ENCODE measurements at places on chromosomes 3 and 15.

- DNase-seq: no peak
Observed at GRCh38 chr15:29988701-29989100, 94.1 kb upstream of the GOLGA8J start.

DNA sequence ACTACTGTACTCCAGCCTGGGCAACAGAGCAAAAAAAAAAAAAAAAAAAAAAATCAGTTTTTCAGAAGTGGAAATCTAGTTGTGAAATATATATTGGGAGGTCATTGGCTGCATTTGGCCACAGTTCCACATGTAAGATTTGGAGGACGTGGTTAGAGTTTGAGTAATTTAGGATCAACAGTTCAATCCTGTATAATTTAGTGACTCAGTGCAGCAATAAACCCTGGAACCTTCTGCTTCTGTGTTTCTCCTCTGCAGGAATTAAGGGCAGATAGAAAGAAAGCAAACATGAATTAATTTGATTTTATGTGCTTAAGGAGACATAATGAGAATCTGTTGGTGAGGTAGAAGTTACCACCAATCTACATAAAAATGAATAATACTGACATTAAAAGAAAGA is 347.0 kb downstream of the PTPRG start:
- DNase-seq: no peak

DNA sequence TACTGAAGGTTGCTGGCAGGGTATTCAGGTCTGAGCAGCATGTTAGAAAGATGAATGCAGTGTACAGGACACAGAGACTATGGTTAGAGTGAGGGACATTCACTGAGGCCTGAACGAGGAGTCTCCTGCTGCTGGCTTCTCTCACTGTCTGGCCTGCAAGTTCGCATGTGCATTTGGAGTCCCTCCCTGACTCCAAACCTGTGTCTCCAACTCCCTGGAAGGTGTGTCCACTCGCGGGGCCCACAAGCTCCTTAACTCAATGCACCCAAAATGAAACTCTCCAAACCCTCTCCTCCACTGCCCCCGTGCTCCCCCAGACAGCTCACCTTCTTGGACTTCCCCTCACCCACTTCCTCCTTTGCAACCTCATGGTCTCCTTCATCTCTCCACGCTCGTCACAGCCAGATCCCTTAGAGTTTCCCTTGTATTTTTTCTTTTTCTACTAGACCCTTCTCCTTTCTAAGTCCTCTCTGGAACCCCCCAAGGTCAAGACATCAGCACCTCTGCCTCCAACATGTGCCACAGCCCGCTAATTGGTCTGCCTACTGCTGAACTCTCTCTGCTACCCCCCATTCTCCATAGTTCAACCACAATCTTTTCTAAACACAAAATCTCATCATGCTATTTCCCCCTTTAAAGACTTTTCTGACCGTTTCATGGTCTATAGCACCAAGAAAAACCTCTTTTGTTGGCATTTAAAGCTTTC is 58.3 kb downstream of the HES1 start:
- no peak for DNase-seq

- no peak for DNase-seq
Observed at GRCh38 chr15:45376967-45377608, 1.3 kb downstream of the GATM start.

- DNase-seq: no peak
Observed at GRCh38 chr3:140472306-140473020, 205.4 kb upstream of the TRIM42 start.

DNA sequence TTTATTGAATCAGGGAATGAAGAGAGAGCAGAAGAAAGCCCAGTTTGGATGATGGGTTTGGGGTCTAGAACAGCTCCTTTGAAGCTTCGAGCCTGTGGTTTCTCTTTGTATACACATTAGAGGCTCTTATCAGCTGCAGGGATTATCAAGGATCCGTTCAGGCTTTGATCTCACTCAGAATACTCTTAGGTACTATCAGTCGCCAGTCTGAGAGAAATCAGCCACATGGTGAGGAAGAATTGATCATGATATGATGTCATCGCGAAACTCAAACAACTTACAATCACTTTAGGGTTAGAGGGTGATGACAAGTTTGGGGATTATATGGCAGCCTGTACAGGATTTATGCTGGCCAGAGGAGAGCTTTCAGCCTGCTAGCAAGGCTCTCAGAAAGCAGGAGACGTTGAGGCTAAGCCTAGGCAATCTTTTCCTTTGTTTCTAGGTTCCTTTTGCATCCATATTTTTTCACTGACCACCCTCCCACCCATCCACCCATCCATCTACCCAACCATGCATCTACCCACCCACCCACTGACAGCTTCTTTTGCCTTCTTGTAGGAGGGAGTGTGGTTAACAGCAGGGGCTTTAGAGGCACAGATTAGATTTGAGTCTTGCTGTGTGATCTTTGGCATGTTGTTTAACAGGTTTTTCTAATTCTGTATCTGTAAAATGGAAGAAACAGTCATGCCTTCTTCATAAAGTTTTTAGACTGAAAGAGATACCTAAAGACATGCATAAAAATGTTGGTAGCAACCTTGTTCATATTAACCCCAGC is 330.4 kb upstream of the LRRFIP2 start:
- no peak for DNase-seq

- DNase-seq: no peak
Observed at GRCh38 chr15:39966521-39966920, 32.6 kb downstream of the EIF2AK4 start.

- no peak for DNase-seq
Observed at GRCh38 chr3:37052860-37053259, 59.5 kb downstream of the MLH1 start.

DNA sequence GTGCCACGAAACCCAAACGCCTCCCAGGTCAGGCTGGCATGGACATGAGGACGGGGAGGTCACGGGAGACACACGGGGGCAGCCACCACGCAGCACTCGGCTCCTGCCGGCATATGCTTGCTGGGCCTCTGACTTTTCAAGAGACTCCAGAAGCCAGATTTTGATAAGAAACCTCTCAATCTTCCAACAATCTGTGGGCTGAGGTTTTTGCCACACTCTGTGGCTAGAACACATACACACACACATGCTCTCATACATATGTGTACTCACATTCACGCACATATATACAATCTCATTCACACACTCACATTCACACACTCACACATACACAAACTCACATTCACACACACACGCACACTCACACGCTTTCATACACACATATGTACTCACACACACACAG is 86.7 kb upstream of the LINGO1 start:
- DNase-seq: no peak

GRCh38 chr3:27596334-27596841 is 112.2 kb upstream of the SLC4A7 start:
- DNase-seq: no peak

GRCh38 chr15:54810496-54810895 is 386.2 kb downstream of the RSL24D1 start:
- DNase-seq: no peak

DNA sequence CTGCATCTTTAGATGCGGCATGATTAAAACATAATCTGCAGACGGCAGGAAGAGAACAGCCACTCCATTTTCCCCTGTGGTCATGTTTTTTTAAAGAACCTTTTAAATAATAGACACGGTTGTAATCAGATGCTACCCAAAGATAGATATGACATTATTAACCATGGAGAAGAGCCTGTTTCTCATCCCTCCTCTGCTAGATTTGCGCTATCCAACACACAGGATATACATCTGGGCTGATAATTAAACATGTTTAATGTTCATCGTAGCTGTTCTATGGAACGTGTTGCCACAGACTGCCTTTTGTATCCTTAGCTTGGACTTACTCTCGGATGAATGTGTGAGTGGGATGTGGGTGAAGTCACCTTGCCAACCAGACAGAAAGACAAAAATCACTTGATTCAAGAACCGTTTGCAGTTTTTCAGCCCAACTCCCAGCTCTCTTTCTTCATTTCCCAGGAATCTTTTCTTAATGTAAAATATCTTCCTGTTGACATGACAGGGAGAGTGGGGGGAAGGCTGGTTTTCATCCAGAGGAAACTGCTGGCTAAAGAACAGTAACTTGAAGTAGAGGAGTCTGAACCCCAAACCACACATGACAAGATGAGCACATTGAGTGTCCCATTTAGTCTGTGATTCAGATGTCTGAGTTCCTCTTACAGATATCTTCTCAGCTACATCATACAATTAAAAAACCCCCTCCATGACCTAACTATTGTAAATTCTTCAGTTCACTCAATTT is 118.6 kb upstream of the PRICKLE2 start:
- no peak for DNase-seq

- DNase-seq: no peak
Observed at GRCh38 chr3:112013784-112014143, 15.0 kb downstream of the TAGLN3 start.

- DNase-seq: no peak
Observed at GRCh38 chr15:60077581-60078359, 73.7 kb downstream of the FOXB1 start.

GRCh38 chr15:64894395-64895056 is 17.2 kb upstream of the ANKDD1A start:
- no peak for DNase-seq

DNA sequence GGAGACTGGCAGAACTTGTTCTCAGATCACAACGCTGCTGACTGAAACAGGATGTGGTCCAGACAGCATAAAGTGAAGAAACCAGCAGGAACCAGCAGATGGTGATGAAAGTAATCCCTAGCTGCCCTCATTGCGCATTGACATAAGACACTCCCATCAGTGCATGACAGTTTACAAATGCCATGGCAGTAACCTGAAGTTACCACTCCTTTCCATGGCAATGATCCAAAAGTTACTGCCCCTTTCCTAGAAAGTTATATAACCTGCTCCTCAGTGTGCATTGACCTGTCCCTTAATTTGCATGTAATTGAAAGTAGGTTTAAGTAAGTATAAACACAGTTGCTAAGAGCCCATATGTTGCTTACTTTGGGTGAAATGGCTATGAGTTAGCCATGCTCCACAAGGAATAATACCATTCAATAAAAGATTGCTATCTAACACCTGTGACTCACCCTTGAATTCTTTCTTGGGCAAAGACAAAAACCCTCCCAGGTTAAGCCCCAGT is 149.1 kb upstream of the CD96 start:
- no peak for DNase-seq

GRCh38 chr15:28006116-28006905 is 92.8 kb downstream of the OCA2 start:
- no peak for DNase-seq

- no peak for DNase-seq
Observed at GRCh38 chr3:153658136-153658535, 463.1 kb upstream of the ARHGEF26 start.

DNA sequence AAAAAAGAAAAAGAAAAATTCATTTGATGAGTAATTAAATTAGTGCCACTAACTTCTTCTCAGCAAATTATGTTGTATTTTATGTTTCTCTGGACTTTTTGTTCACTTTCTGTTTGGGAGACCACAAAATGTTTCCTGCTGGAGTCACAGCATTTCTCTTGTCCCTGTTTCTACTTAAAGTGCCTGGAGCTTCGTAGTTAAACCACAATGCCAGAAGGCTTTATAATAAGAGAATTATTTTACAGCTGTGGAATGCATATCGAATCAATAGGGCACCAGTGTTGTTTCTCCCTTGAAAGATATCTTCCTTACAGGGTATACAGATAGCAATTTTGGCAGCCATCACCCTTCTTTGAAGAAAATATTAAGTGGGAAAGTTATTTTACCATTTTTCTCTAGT is 3.2 kb downstream of the DTWD1 start:
- no peak for DNase-seq

GRCh38 chr15:51830276-51830806 is 888 bp downstream of the TMOD3 start:
- DNase-seq: no peak

Measured in NCI-H1930 (cell line).